ENCODE measurements at places on chromosomes 5 and 9. TPM values are rescaled to one million over a fixed set of nuclear protein-coding genes. Genes with fewer than 3 reads are reported as not detected.
A peak's percentile ranks its signal among the peaks of the same experiment; 100 is the strongest.

DNA sequence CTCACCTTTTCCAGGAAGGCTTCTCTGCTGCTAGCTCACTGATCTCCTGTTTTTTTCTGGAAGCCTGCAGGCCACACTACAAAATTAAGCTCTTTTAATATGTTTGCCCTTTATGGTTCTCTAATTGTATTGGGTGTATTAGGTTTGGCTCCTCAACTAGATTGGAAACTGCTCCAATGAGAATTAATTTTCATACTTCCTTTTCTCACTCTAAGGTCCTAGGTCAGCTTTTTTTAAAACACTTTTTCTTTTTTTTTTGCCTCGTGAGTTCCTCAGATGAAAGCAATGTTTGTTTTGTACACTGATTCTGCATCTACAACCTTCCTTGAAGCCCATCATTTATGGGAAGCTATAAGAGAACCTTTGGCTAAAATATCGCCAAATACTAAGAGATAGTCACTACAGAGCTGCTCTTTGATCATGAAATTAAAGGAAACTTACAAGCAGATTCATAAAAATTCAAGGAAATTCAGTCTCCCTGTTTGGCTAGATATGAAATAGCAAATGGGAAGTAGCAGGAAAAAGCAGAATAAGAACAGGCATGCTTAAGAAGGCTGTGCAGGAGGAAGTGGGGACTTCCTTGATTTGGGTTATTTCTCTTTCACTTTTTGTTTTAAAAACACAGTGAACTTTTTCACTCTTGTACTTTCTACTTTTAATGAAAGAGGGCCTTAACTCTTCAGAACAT, 55.2 kb upstream of the FYB1 start:
- peak overlapping the region; percentile 99 for H3K27ac ChIP-seq
- peaks cover 49% of the 10 kb centered on the region for H3K4me1 ChIP-seq
- peak overlapping the region; percentile 79 for H3K4me3 ChIP-seq
- H3K27me3 ChIP-seq, result no peaks in the 10 kb centered on the region
- peaks cover 17% of the 10 kb centered on the region for H3K36me3 ChIP-seq
- DNase-seq, result no peak

DNA sequence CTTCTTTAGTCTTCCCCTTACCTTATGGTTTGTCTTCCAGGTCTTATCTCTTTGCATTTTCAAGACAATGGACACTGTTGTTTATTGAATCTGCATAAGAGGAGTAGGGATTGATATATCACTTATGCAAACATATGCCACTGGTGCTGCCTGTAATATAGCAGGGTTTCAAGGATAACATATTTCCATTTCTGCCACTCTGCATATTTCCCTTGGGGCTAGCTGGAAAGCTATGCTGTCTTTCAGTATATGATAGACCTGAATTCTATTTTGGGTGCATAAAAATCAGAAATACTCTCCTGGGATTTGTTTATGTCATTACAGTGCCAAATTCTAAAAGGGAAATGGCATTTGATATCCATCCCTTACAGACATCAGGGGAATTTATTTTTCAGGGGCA, 400.2 kb downstream of the TLR4 start:
- H3K27me3 ChIP-seq, result no peaks in the 10 kb centered on the region
- H3K4me1 ChIP-seq, result no peaks in the 10 kb centered on the region
- DNase-seq, result no peak
- no peak overlapping the region for H3K27ac ChIP-seq
- no peak overlapping the region for H3K4me3 ChIP-seq
- no peaks in the 10 kb centered on the region for H3K36me3 ChIP-seq

- peaks cover 1% of the 10 kb centered on the region for H3K27me3 ChIP-seq
- H3K4me3 ChIP-seq, result no peak overlapping the region
Observed at GRCh38 chr9:110008663-110009062, 199.3 kb downstream of the C9orf152 start.

GRCh38 chr9:37979844-37980243, 75.9 kb upstream of the SLC25A51 start:
- no peak overlapping the region for H3K4me3 ChIP-seq
- DNase-seq, result no peak
- H3K36me3 ChIP-seq, result no peaks in the 10 kb centered on the region
- H3K27me3 ChIP-seq, result no peaks in the 10 kb centered on the region
- H3K4me1 ChIP-seq, result peaks cover 3% of the 10 kb centered on the region

GRCh38 chr5:39083968-39084367, 9.8 kb upstream of the RICTOR start:
- H3K27ac ChIP-seq, result no peak overlapping the region
- no peak for DNase-seq
- H3K27me3 ChIP-seq, result peaks cover 22% of the 10 kb centered on the region
- no peaks in the 10 kb centered on the region for H3K36me3 ChIP-seq

DNA sequence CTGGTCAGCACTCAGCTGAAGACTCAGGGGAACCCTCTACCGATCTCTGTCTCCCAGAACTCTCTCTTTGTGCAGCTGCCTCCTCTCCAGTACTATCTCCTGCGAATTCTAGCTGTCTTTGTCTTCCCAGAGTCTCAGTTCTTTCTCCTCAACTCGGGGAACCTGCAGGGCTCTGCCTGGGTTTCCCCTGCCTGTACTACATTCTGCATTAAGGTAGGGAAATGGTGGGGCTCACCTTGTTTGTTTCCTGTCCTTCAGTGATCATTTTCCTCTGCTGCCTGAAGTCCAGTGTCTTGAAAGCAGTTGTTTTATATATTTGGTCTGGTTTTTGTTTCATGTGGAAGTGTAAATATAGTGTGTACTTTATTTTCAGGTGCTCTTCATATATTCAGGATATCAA, 43.1 kb upstream of the IGFBPL1 start:
- no peaks in the 10 kb centered on the region for H3K4me1 ChIP-seq
- H3K27ac ChIP-seq, result no peak overlapping the region

DNA sequence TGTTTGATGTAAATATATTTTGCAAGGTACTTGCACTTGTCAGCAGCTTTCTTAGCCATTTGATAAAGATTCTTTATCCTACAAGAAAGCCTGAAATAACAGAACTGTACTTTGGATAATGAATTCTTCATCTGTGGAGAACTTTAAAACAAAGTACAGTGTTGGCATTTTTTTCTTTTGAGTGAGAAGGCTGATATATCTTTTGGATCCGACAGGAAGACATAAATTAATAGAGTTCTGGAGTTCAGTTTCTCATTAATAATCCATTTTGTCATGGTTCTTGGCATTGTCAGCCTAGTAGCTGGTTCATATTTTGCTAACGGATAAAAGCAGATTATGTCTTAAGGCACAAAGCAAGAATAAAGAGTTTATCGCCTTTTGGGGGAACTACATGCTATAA, 17.0 kb downstream of the PBX3 start:
- DNase-seq, result no peak
- H3K36me3 ChIP-seq, result no peaks in the 10 kb centered on the region
- no peaks in the 10 kb centered on the region for H3K27me3 ChIP-seq
- no peak overlapping the region for H3K27ac ChIP-seq

- peak overlapping the region; percentile 85 for H3K27ac ChIP-seq
- no peaks in the 10 kb centered on the region for H3K27me3 ChIP-seq
- peak; percentile 19 for DNase-seq
Observed at GRCh38 chr5:40490464-40491111, 189.1 kb upstream of the PTGER4 start.

DNA sequence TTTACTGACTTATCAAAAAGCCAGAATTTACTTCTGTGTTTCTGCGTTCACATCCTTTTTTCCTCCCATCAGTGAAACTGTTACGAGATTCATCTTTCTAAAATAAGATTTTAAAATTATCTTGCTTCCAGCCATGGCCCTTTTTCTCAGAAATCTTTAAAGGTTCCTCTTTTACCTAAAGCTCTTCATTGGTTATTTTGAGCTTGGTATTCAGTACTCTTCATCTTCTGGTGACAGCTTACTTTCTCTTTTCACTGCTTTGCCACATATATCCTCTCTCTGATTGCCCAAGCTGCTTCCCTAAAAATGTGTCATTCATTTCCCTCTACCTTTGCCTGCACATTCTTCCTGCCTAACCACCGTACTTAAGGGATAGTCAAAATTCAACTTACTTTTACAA, 32.3 kb downstream of the TGFBR1 start:
- peaks cover 63% of the 10 kb centered on the region for H3K4me1 ChIP-seq
- peaks cover 36% of the 10 kb centered on the region for H3K36me3 ChIP-seq
- H3K4me3 ChIP-seq, result peak overlapping the region; percentile 20
- no peaks in the 10 kb centered on the region for H3K27me3 ChIP-seq

DNA sequence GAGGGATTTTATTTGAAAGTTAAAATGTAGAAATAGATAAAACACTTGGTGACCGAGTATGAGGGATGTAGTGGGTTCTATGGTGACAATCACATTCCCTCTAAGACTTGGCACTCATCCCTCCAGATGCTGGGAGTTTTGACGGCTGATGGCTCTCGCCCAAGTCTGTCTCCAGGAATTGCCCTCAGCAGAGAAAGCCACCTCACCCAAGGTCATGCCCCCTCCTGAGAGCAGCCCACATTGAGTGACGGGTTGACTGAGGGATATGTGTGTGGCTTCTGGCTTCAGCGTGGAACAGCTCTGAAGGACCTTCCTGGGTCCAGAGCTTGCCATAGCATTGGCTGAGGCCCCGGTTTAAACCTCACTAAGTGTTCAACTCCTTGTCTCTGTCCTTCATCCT, 19.4 kb downstream of the CAVIN4 start:
- H3K4me3 ChIP-seq, result no peak overlapping the region
- DNase-seq, result no peak
- H3K4me1 ChIP-seq, result peaks cover 14% of the 10 kb centered on the region

GRCh38 chr9:27073841-27074728, 34.9 kb upstream of the TEK start:
- peaks cover 9% of the 10 kb centered on the region for H3K36me3 ChIP-seq
- no peaks in the 10 kb centered on the region for H3K27me3 ChIP-seq
- H3K4me3 ChIP-seq, result no peak overlapping the region
- no peaks in the 10 kb centered on the region for H3K4me1 ChIP-seq

DNA sequence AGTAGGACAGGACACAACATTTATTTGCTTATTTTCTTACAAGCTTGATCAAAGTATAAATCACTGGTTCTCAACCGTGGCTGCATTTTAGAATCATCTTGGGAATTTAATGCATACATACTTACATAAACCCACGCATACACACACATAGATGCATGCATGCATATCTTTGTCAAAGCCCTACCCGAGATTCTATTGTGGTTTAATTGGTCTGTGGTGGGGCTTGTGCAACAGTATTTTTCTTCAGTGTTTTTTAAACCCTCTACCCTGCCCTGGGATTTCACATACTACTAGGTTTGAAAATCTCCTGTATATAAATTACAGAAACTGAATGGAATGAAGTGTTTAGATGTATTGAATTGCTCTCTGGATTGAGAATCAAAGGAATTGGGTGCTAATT, 1166.2 kb downstream of the MAT2B start:
- DNase-seq, result no peak
- H3K36me3 ChIP-seq, result no peaks in the 10 kb centered on the region
- H3K27ac ChIP-seq, result no peak overlapping the region

- no peaks in the 10 kb centered on the region for H3K36me3 ChIP-seq
- peaks cover 9% of the 10 kb centered on the region for H3K27me3 ChIP-seq
- H3K4me1 ChIP-seq, result no peaks in the 10 kb centered on the region
- no peak overlapping the region for H3K4me3 ChIP-seq
- DNase-seq, result no peak
Observed at GRCh38 chr5:75756981-75757380, 39.7 kb upstream of the POC5 start.

- H3K27ac ChIP-seq, result no peak overlapping the region
- no peaks in the 10 kb centered on the region for H3K36me3 ChIP-seq
- no peaks in the 10 kb centered on the region for H3K27me3 ChIP-seq
- no peak for DNase-seq
- H3K4me3 ChIP-seq, result no peak overlapping the region
Observed at GRCh38 chr5:2833556-2833955, 82.1 kb upstream of the IRX2 start.

DNA sequence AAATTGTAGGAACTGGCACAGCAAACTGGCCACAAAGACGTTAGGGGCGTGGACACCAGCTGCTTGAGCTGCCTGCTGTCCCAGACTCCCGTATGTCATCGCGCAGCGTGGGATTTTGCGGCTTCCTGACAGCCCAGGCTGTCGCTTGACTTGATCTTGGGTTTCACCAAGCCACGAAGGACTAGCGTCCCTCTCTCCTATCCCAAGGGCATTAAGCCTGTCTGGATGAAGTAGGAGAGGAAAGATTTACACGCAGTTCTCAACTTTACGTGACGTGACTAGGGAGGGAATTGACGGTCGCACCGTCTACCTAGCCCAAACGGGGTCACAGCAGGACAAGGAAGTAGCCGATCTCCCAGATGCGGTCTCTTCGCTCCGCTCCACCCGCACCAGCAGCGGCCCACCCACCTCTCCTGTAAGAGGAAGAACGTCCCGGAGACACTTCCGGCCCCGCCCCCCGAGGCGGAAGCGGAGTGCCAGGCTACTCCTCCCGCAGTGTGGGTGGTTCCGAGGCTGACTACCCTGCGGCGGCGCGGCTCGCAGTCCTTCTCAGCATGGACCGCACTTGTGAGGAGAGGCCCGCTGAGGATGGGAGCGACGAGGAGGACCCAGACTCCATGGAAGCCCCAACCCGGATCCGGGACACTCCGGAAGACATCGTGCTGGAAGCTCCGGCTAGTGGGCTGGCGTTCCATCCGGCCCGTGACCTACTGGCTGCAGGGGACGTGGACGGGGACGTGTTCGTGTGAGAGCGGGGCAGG, at the start of gene WDR55:
Gene WDR55, plus strand, starts transcription at position 546 of the 761 bp plus-strand sequence. Its CDS starts 9 bp downstream, at position 555.
- H3K27ac ChIP-seq, result peak within 1 kb of the TSS; percentile 95
- peak within 1 kb of the TSS; percentile 99 for H3K4me3 ChIP-seq
- H3K36me3 ChIP-seq, result peaks cover 73% of the 10 kb centered on the region
- DNase-seq, result peak; percentile 97
- no peaks in the 10 kb centered on the region for H3K27me3 ChIP-seq

- no peaks in the 10 kb centered on the region for H3K27me3 ChIP-seq
- H3K4me3 ChIP-seq, result no peak overlapping the region
- H3K27ac ChIP-seq, result peak overlapping the region; percentile 73
- H3K4me1 ChIP-seq, result peaks cover 48% of the 10 kb centered on the region
- DNase-seq, result peak; percentile 36
Observed at GRCh38 chr5:143217065-143217803, 186.3 kb downstream of the NR3C1 start.

DNA sequence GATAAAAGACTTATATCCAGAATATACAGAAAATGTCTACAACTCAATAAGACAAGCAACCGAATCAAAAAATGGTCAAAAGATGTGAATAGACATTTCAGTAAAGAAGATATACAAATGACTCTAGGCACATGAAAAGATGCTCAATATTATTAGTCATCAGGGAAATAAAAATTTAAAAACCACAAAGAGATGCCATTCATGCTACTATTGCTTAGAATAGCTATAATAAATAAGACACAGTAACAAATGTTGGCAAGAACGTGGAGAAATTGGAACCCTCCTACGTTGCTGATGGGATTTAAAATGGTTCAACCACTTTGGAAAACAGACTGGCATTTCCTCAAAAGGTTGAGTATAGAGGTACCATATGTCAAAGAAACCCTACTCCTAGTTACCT, 39.8 kb downstream of the POLK start:
- H3K4me3 ChIP-seq, result no peak overlapping the region
- H3K27me3 ChIP-seq, result no peaks in the 10 kb centered on the region
- no peak overlapping the region for H3K27ac ChIP-seq
- no peak for DNase-seq

GRCh38 chr9:28272127-28272526, 698.8 kb upstream of the C9orf72 start:
- H3K36me3 ChIP-seq, result no peaks in the 10 kb centered on the region
- H3K4me1 ChIP-seq, result no peaks in the 10 kb centered on the region
- H3K27ac ChIP-seq, result no peak overlapping the region
- H3K27me3 ChIP-seq, result no peaks in the 10 kb centered on the region
- DNase-seq, result no peak

The WDR38 gene
- total RNA-seq, result not detected

The LHX6 gene
- total RNA-seq, result 0.22 TPM

The FIBCD1 gene
- not detected for total RNA-seq

The AGGF1 gene
- 27.7 TPM for total RNA-seq

The ZNF608 gene
- total RNA-seq, result not detected

The OR1J2 gene
- not detected for total RNA-seq

The PTGES gene
- total RNA-seq, result 0.20 TPM

The ADCY2 gene
- not detected for total RNA-seq

The ALDOB gene
- total RNA-seq, result not detected

The FOXD4L6 gene
- not detected for total RNA-seq

Measured in activated CD8-positive, alpha-beta T cell treated with anti-CD3 and anti-CD28 coated beads for 36 hours (primary cell).